ENCODE measurements at places on chromosomes 2 and 18. TPM values are rescaled to one million over a fixed set of nuclear protein-coding genes. Genes with fewer than 3 reads are reported as not detected.

The FLACC1 gene
- 2.3 TPM for total RNA-seq

The NGEF gene
- total RNA-seq, result 1.5 TPM

The SRD5A2 gene
- total RNA-seq, result under 0.01 TPM

The SEMA4C gene
- 26.3 TPM for total RNA-seq

The HOXD1 gene
- 0.71 TPM for total RNA-seq

The KCNJ3 gene
- 0.31 TPM for total RNA-seq
